ENCODE measurements at places on chromosomes 6 and 20. TPM values are rescaled to one million over a fixed set of nuclear protein-coding genes. Genes with fewer than 3 reads are reported as not detected.
A peak's percentile ranks its signal among the peaks of the same experiment; 100 is the strongest.

DNA sequence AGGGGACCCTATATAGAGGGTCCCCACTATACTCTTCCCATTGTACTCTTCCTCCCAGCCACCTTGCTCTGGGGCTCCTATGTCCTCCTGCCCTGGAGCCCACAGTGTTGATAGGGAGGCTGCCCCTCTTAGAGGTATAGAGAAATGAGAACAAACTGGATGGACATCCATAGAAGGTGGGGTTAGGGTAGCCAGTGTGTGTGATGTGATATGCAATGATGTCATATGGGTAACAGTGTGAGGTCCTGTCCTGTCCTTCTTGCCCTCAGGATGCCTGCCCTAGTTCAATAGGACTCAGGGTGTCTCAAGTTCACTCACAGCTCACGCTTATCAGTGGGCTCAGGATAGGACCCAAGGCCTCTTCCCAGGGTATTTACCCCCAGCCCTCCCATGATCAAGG lies 435 bp downstream of the PTCRA start:
- no peaks in the 10 kb centered on the region for H3K36me3 ChIP-seq
- H3K4me1 ChIP-seq = peaks cover 2% of the 10 kb centered on the region
- H3K4me3 ChIP-seq = no peak overlapping the region
- H3K27ac ChIP-seq = no peak overlapping the region
- no peaks in the 10 kb centered on the region for H3K27me3 ChIP-seq

DNA sequence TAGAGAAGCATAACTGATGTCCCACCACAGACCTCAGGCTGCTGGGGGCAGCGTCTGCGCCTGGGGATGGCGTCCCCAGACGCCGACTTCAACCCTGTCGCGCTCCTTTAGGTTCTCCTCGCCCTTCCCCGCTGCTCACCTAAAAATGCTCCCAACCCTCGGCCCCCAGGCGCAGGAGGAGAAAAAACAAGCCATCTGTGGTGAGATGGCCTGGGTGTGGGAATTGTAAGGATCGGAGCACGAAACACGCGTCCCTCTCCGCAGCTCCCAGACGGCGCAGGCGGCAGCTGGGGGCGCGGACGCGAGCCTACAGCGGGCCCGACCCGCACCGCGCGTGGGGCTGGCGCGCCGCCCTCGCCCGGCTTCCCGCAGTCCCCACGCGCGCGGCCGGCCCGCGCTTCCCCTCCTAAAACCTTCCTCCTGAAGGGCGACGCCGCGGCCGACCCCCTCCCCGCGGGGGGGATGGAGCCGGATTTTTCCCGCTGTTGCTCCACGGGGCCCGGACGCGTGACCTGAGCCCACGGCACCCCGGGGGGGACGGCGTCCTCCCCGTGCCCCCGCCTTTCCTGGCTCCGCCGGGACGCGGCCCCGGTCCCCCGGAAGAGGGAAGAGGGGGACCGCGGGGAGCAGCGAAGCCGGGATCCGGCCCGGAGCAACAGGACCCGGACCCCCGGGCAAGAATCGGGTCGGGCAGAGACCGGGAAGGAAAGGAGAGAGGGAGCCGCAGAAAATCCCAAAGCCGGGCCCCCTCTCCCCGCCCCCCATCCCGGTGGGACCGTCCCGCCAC lies 611 bp downstream of the EPB41L2 start:
- peaks cover 26% of the 10 kb centered on the region for H3K4me1 ChIP-seq
- H3K27ac ChIP-seq = peak overlapping the region; percentile 83
- no peaks in the 10 kb centered on the region for H3K36me3 ChIP-seq
- peak overlapping the region; percentile 87 for H3K4me3 ChIP-seq
- peak; percentile 73 for DNase-seq

The ABHD16B gene
- total RNA-seq = not detected

The ALDH8A1 gene
- total RNA-seq = not detected

The SAPCD1 gene
- not detected for total RNA-seq

Measured in GM23248 (cell line).